ENCODE measurements at places on chromosomes 11 and 22.
A peak's percentile ranks its signal among the peaks of the same experiment; 100 is the strongest.

GRCh38 chr22:34951212-34951611, 114.7 kb upstream of the ISX start:
- no peak for DNase-seq

DNA sequence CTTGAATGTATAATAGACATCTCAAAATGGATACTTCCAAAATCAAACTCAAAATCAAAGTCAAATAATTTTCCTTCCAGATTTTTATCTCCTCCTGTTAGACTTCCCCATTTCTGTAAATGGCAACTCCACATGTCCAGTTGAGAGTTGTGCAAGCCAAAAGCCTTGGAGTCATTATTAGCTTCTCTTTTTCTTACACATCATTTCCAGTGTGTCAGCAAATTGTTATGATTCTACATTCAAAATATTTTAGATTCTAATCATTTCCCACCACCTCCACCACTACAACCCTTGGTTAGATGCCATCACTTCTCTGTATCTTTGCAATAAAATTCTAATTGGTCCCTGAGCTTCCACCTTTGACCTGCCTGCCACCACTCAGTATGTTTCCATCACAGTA, 155.7 kb downstream of the CNTN5 start:
- no peak for DNase-seq

GRCh38 chr11:75214411-75214821, 26.2 kb upstream of the TPBGL start:
- peak; percentile 55 for DNase-seq

GRCh38 chr11:33027846-33028536, 11.4 kb upstream of the TCP11L1 start:
- no peak for DNase-seq

- DNase-seq: no peak
These were observed 46.2 kb downstream of the BLID start for GRCh38 chr11:122069707-122070360.

DNA sequence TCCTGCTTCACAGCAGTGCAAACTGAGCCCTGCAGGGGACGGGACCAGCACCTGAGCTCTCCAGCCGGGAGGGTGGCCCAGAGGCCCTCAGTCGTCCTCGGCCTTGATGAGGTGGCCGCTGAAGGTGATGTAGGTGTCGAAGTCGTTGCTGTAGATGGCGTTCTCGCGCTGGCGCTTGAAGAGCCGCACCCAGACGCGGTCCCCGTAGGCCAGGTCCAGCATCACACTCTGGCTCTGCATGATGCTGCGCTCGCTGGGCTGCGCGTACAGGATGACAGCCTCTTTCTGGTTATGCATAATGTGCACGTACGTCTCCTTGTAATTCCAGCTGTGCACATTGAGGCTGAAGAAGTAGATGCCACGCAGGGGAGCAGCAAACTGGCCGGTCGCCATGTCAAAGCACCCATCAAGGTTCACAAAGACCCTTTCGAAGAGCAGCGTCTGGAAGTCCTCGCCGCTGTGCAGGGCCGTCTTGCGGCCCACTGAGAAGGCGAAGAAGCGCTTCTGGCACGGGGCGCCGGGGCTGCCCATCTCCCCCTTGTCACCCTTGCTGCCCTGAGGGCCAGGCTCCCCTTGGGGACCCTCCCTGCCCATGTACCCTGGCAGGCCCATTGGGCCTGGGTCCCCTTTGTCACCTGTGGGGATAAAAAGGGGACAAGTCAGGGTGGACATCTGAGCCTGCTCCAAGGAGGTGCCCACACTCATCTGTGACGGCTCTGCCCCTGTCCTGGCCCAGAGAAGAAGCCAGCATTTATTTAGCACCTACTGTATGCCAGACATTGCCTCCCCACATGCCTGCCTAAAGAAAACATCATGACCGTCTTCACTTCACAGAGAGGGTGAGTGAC, 5.7 kb downstream of the C1QTNF6 start:
- no peak for DNase-seq

DNA sequence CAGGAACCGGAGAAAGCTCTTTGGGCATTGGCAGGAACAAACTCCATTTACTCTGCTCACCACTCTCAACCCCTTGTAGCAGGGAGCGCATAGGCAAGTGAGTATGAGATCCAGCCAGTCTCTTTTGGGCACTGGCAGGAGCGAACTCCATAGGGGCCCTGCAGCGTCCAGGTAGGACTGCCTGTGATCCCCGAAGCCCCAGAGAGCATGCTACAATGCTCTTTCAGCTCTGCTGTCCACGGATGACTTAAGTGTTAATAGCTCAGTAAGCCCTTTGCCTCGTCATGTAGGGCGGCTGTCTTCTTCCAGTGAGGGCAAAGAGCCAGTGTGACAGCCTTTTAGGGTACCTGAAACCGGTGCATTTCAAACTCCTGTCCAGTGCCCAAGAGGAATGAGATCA, 1525.6 kb upstream of the RAG2 start:
- no peak for DNase-seq

- peak; percentile 40 for DNase-seq
These were observed 14.2 kb upstream of the MUC6 start for GRCh38 chr11:1050581-1051355.

GRCh38 chr22:41106122-41106968, 14.0 kb downstream of the EP300 start:
- DNase-seq: no peak

GRCh38 chr11:125627236-125627910, 2.4 kb downstream of the CHEK1 start:
- DNase-seq: no peak

- no peak for DNase-seq
These were observed 21.4 kb downstream of the RNF141 start for GRCh38 chr11:10519630-10520029.

- no peak for DNase-seq
These were observed 135.1 kb upstream of the PITPNB start for GRCh38 chr22:28053896-28054818.

- DNase-seq: no peak
These were observed 297.7 kb downstream of the CTTN start for GRCh38 chr11:70696076-70696475.

DNA sequence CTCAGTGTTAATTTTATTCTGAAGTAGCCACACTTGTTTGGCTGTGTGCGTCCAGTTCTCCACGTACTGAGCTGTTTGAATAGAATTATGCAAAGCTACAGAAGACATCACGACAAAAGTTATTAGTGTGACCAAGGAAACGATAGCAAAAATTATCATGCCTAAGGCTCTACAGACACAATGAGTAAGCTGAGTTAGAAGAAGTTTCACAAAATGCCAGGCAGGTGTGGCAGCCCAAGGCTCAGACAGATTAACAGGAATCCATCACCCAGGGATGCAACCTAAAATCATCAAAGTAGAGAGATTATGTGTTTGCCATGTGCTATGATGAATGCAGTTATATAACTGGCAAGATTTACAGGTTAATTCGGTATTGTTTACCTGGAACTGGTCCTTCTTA, 73.1 kb upstream of the INCENP start:
- no peak for DNase-seq

DNA sequence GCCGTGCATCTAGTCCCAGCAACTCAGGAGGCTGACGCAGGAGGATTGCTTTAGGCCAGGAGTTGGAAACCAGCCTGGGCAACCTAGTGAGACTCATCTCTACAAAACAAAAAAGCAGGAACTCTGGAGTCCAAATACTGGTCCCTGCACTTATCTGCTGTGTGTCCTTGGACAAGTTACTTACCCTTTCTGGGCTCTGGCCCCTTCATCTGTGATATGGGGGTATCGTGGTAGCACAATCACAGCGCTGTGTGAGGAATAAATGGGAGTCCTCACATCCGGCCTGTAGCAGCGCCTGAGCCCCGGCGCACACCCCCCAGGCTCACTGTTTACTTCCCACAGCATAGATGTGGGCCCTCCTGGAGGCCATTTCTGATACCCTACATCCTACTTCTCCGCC, 44.2 kb upstream of the MYH9 start:
- DNase-seq: no peak

- DNase-seq: no peak
These were observed 10.5 kb downstream of the ROBO4 start for GRCh38 chr11:124886978-124887666.

- DNase-seq: no peak
These were observed 44.5 kb downstream of the CELF1 start for GRCh38 chr11:47508240-47508957.

- DNase-seq: no peak
These were observed 723.3 kb downstream of the NTM start for GRCh38 chr11:132093536-132094259.

GRCh38 chr11:12706545-12707499, 32.6 kb downstream of the TEAD1 start:
- DNase-seq: no peak

DNA sequence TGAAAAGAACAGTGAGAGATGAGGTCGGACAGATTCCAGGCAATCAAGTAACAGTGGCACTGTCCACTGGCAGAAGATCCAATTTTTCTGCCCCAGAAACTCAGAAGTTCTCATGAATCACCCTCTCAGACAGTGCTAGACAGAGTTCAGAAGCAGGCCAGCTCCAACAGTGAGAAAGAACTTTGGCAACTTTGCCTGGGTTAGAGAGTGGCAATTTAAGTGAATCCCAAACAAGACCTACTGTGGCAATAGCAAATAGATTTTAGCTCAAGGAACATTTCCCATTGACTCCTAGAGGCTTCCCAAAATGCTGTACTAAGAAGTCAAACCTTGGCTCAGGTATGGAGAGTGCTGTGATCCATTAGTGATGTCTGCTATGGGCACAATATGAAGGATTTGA, 12.3 kb downstream of the CD44 start:
- DNase-seq: no peak

GRCh38 chr11:19370100-19370861, 129.5 kb upstream of the E2F8 start:
- no peak for DNase-seq

- no peak for DNase-seq
These were observed 1164.1 kb upstream of the CNTN5 start for GRCh38 chr11:97856666-97857065.

GRCh38 chr22:32080904-32081303, 37.8 kb downstream of the SLC5A1 start:
- DNase-seq: no peak

GRCh38 chr22:37502342-37503182, 16.4 kb upstream of the MFNG start:
- no peak for DNase-seq

DNA sequence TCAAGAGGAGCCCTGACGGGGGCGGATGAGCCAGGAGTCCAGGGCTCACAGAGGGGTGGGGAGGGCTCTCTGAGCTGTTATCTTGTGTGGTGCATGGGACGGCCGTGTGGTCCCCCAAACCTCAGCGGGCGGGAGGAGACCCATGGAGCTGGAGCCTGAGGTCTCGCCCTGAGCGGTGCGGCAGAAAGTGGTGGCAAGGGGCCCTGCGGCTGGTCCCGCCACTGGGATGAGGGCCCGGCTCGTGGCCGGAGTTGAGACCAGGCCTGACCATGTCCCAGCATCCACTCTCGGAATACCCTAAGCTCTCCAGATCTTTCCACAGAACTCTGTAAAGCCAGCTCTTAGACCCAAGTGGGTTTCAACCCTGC, 22.6 kb upstream of the TTLL12 start:
- DNase-seq: no peak

DNA sequence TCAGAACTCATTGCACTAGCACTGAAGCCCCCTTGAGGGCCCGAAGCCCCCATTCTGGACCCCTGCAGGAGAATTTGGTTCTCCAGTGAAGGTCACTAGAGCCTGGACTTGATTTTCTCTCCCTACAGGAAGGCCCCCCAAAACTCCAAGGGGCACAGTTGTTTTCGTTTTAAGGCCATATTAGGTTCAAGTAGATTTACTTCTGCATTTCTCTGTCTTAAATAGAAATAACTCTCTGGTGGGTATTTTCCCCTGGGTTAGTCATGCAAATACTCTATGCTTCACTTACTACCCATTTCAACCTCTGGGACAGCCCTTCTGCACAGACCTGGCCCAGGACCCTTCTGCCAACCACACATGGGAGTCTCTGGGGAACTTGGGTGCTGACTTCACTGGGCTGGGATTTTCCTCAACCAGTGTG, 41.6 kb downstream of the WEE1 start:
- DNase-seq: no peak

DNA sequence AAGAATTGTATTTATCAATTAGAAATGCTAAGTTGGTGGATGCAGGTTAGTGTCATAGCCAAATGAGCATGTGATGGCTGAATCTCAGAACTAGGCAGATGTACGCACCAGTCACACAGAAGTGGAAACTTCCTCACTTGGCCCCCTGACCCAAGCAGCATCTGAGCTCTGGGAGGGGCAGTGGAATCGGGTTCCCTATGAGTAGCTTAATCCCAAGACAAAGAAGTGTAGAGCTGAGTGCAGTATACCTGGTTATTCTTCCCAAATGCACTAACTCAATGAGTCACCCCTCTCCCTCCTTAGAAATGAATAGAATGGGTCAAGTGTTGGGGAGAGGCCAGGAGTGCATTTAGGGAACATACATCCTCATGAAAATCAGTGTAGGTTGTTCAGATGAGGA, 224.6 kb downstream of the FAT3 start:
- no peak for DNase-seq

DNA sequence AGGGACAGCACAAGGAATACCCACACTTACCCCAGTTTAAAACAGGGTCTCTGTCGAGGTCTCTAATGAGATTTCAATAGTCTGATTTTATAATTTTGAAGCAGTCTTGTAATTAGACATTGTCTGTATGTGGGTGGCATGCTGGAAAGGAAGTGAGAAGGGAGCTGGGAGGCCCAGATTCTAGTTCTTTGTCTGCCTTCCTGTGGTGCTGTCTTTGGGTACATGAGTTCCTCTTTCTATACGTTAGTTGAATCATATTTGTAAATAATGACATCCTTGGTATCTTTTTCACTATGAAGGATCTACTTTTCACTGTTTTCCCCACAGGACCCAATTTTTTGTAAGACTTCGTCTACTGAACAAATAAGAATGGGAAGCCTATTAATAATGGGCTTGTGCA, 42.0 kb upstream of the TENM4 start:
- DNase-seq: no peak

DNA sequence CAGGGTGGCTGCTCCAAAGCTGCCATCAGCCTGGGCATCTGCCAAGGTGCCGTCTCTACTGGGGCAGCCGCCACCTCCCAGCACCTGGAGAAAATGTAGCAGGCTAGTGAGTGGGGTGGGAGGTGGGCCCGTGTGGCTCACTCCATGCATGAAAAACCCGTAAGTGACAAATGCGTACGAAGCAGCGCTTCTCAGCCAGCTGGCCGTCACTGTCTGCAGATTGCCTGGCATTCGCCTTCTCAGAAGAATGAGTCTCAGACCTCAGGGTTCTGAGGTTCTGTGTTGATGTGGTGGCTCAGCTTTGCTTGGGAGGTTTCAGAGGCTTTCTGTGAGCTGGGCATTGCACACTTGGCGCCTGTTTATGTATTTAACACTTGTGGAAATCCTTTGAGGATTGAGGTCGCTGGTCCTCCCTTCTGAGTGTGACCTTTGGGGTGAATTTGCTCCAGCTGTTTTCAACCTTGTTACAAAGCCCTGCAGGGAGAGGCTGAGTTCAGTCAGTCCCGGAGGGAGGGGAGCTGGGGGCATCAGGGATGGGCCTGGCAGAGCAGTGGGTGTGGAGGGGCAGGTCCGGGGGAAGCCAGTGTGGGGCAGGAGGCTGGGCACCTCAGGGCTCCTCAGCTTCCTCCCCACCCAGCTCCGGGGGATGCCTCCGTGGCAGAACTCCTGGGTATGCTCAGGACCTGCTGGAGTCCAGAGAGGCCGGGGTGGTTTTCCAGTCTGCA, 977.0 kb downstream of the TBC1D22A start:
- no peak for DNase-seq

GRCh38 chr11:44982496-44983062, 31.9 kb upstream of the TP53I11 start:
- DNase-seq: no peak
